ENCODE measurements at places on chromosomes 3 and 15. TPM values are rescaled to one million over a fixed set of nuclear protein-coding genes. Genes with fewer than 3 reads are reported as not detected.

The SUSD5 gene
- total RNA-seq, result 0.13 TPM

The CPLX3 gene
- total RNA-seq, result not detected

The PPP2R3A gene
- 21.0 TPM for total RNA-seq

The OXTR gene
- total RNA-seq, result 269 TPM

The ZDHHC23 gene
- total RNA-seq, result 3.8 TPM

The AMIGO3 gene
- not detected for total RNA-seq

The CEMIP gene
- total RNA-seq, result 213 TPM

The PARP15 gene
- not detected for total RNA-seq

The POC1A gene
- total RNA-seq, result 2.3 TPM

The CPEB1 gene
- 15.9 TPM for total RNA-seq

The TGM5 gene
- not detected for total RNA-seq

The CSPG4 gene
- total RNA-seq, result 27.6 TPM

The TMOD2 gene
- 5.9 TPM for total RNA-seq

The VILL gene
- 6.6 TPM for total RNA-seq

The SCN11A gene
- total RNA-seq, result not detected

The GHRL gene
- total RNA-seq, result not detected

The COL6A5 gene
- not detected for total RNA-seq

The DCBLD2 gene
- 151 TPM for total RNA-seq

The TRIM69 gene
- total RNA-seq, result 9.7 TPM

The LIPC gene
- total RNA-seq, result 0.43 TPM

The LRIG1 gene
- total RNA-seq, result 10.0 TPM

The MRAS gene
- 56.7 TPM for total RNA-seq

The SAMMSON gene
- total RNA-seq, result not detected

The ADAMTS7 gene
- total RNA-seq, result 2.4 TPM

The ECE2 gene
- total RNA-seq, result not detected

The FANCD2 gene
- 6.1 TPM for total RNA-seq

The B2M gene
- total RNA-seq, result 1,965 TPM

The CFAP100 gene
- not detected for total RNA-seq

The LTK gene
- total RNA-seq, result not detected

The KCNH8 gene
- total RNA-seq, result not detected

The TM2D3 gene
- total RNA-seq, result 68.7 TPM

The GRIP2 gene
- total RNA-seq, result not detected

The PYGO1 gene
- total RNA-seq, result 5.4 TPM

The ROBO2 gene
- not detected for total RNA-seq

The MESD gene
- 22.3 TPM for total RNA-seq

The CLDN1 gene
- total RNA-seq, result 0.32 TPM

The CD80 gene
- total RNA-seq, result not detected

The SOX2 gene
- not detected for total RNA-seq

The RNF13 gene
- total RNA-seq, result 48.7 TPM

The CHRM5 gene
- not detected for total RNA-seq

The MYLK gene
- total RNA-seq, result 174 TPM

The XIRP1 gene
- total RNA-seq, result not detected

The MAN2A2 gene
- 7.7 TPM for total RNA-seq

The HRG gene
- not detected for total RNA-seq

The CRYGS gene
- total RNA-seq, result 0.63 TPM

The CCR3 gene
- not detected for total RNA-seq

The ARGFX gene
- not detected for total RNA-seq

The ITPKA gene
- total RNA-seq, result 7.7 TPM
